Stimulated activated CD8-positive, alpha-beta memory T cell treated with anti-CD3 and anti-CD28 coated beads, Interleukin-4, amount 100 ng/mL, for 4 hours (primary cell): ENCODE measurements at places on chromosomes 2 and 18.

GRCh38 chr2:175580652-175581051 is 399.1 kb upstream of the ATP5MC3 start:
- no peak for DNase-seq

DNA sequence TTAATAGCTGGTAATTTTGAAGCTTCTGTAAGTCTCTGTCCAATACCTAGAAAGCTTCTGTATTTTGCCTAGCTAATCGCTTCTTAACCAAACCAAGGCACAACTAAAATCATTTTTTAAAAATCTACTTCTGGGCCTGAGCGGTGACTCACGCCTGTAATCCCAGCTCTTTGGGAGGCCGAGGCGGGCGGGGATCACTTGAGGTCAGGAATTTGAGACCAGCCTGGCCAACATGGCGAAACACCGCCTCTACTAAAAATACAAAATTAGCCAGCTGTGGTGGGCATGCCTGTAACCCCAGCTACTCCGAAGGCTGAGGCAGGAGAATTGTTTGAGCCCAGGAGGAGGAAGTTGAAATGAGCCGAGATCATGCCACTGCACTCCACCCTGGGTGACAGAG is 148.6 kb upstream of the FIGN start:
- DNase-seq, result no peak

DNA sequence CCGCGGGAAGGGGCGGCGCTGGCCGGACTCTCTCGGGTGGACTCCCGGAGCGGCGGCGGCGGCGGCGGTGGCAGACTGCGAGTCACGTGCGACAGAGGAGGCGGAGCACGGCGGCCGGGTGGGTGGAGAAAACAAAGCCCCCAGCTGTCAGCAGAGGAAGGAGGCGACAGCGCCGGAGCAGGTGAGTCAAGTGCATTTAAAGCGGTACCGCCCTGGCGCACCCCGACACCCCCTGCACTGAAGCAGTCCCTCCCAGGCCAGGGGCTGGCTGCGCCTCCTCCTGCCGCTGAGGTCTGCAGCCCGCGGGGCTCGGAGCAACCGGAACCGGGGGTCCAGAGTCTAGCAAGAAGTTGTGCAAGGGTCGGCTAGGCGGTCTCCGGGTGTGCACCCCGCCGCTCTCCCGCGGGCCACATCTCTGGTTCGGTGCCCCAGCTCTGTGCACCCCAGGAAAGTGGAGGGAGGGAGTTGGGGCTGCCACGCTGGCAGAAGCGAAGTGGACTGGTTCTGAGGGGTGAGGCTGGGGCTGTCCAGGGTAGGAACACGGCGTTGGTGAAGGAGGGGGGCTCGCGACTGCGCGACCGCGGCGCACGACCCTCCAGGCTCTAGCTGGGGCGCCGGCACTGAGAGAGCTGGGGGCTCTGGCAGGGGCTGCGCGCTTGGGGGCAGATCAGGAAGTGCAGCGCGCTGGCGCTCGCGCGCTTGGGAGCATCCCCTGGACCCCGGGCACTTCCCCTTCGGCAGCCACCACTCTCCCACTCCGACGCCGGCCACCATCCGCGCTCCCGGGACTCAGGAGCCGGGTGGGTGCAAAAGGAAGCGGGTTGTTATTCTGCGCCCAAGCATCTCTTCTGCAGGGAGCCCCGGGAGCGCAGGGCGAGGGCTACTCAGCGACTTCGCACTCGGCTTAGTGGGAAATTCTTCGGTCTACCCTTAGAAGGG is 64.0 kb upstream of the MAPRE2 start:
- DNase-seq, result peak; percentile 67

DNA sequence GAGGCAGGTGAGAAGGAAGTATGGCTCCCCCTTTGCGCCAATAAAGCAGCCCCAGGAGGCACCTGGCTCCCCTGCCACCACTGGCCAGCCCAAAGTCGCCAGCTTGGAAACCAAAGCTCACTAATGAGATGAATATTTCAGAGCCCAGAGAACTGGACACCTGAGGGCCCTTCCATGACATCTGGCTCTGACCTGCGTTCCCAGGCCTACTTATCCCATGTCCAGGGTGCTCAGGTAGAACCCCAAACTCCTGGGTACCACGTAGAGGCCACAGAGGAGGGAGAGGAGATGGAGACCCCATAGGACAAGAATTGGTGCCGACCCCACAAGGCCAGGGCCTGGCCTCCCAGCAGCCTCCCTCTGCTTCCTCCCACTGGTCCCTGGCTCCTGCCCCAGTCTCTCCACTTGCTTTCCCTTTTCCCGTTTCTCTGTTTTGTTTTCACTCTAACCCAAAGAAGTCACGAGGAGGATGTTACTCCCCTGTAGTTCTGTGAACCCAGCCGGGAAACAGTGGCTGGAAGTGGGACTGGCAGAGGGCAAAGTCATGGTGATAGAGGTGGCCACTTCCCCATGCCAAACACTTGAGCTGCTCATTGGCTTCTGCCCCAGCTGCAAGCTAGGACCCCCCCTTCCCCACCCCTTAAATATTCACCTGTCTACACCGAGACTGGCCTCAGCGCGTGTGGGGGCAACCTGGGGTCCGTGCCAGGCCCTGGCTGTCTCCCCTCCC is 820 bp downstream of the TMBIM1 start:
- DNase-seq, result no peak

GRCh38 chr2:73408198-73408597 is 22.6 kb downstream of the ALMS1 start:
- no peak for DNase-seq

DNA sequence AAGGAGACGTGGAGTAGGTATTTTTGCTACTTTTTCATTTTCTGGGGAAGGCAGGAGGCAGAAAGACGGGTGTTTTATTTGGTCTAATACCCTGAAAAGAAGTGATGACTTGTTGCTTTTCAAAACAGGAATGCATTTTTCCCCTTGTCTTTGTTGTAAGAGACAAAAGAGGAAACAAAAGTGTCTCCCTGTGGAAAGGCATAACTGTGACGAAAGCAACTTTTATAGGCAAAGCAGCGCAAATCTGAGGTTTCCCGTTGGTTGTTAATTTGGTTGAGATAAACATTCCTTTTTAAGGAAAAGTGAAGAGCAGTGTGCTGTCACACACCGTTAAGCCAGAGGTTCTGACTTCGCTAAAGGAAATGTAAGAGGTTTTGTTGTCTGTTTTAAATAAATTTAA is 3.4 kb downstream of the FZD7 start:
- DNase-seq, result no peak

GRCh38 chr2:215848146-215848545 is 165.2 kb downstream of the MREG start:
- DNase-seq, result no peak

GRCh38 chr2:162011706-162012564 is 62.1 kb downstream of the DPP4 start:
- no peak for DNase-seq

- DNase-seq, result no peak
Observed at GRCh38 chr2:25505622-25506021, 163.9 kb upstream of the DNMT3A start.

- peak; percentile 24 for DNase-seq
Observed at GRCh38 chr2:37389989-37390765, 45.7 kb downstream of the QPCT start.

- DNase-seq, result no peak
Observed at GRCh38 chr2:65691816-65692215, 259.4 kb upstream of the SPRED2 start.

DNA sequence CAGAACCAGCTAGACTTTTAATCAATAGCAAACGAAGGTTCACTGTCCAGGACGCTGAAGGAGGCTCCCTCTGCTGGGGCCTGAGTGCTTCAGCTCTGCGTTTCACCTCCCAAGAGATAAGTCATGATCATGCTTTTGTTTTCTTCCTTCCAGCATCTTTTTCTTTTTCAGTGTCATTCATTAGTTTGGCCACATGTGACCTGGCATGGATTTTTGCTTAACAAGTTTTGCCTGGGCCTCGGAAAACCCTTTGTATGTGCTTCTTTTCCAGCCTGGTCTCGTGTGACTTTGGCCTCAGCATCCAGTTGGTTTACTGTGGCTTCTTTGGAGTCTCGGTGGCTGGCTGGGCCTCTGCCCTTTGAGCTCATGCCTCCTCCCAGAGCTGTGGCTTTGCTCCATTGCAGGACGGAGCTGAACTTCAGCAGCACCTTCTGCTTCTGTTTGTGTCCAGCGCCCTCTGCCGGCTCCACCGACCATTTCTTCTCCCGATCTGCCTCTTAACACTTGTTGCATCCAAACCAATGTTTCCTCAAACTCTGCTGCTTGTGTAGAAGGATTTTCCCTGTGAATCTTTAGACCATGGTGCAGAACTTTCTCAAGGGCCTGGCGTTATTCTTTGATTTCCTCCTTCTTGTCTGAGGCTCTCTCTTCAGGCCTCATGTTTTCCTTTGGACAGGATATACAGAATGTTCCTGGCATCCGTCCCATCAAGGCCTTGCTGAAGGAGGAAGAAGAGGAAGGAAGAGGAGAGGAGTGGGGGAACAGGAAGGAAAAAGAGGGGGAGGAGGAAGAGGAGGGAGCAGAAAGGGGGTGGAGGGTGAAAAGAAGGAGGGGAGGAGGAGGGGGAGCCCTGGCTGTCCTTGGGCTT is 23.6 kb upstream of the HES6 start:
- DNase-seq, result no peak

GRCh38 chr2:236525411-236525997 is 44.1 kb upstream of the ACKR3 start:
- DNase-seq, result no peak

DNA sequence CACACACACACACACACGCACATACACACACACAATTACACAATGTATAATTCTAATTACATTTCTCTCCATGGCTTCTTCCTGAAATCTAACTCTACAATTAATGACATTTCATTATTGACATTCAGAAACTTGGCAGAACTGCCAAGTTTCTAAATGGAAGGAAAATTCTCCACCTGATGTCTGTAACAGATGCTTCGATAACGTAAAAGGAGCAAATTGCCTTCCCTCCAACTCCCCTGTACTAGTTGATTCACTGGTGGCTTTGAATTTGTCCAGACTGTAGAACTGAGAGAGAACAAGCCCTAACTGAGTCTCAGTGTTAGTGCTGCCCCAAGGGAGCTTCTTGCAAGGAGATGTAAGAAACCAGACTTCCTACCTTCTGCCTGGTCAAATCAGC is 255.1 kb upstream of the TMEM200C start:
- DNase-seq, result no peak

- no peak for DNase-seq
Observed at GRCh38 chr2:240925191-240925567, 19.0 kb downstream of the CROCC2 start.

GRCh38 chr2:28080911-28081310 is 190.4 kb downstream of the BABAM2 start:
- DNase-seq, result no peak

- DNase-seq, result peak; percentile 27
Observed at GRCh38 chr2:157413326-157414035, 30.4 kb downstream of the CYTIP start.

GRCh38 chr2:5453220-5454050 is 238.7 kb upstream of the SOX11 start:
- no peak for DNase-seq

DNA sequence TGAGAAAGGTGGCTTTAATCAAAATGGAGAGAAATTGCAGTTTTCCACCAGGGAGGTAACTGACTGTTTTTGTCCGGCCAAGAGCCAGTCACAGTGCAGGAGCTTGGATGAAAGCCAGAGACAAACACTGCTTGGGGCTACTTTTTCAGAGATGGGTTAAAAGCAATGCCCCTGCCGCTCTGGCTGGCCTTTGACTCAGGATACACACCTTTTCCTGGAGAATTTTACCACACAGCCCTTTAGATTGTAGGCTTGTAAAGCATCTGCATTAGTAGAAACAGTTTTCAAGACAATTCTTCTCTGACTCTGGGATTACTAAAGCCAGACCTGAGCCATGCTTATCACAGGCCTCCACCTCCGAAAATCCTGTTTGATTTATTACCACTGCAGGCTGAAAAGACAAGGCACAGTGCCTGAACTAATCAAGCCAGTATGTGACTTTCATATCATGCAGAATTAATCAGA is 79.7 kb downstream of the CCBE1 start:
- no peak for DNase-seq

DNA sequence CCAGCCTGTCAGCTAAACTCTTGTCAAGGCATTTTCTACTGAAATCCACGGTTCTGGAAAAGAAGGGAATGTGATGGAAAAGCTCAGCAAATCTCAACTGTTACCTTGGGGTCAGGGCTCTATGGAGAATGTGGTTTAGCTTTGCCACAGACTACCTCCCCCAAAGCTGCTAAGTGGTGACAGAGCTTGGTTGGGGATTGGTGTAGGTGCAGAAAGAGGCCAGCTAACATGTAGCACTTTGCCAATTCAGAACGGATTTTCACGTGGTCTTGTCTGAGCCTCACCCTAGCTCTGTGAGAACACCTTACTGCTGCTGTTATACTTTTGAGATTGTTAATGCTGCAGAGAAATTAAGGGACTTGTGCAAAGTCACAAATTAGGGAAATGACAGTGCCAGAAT is 331.1 kb downstream of the RND3 start:
- DNase-seq, result no peak

GRCh38 chr18:73805991-73806390 is 341.6 kb downstream of the FBXO15 start:
- DNase-seq, result no peak

DNA sequence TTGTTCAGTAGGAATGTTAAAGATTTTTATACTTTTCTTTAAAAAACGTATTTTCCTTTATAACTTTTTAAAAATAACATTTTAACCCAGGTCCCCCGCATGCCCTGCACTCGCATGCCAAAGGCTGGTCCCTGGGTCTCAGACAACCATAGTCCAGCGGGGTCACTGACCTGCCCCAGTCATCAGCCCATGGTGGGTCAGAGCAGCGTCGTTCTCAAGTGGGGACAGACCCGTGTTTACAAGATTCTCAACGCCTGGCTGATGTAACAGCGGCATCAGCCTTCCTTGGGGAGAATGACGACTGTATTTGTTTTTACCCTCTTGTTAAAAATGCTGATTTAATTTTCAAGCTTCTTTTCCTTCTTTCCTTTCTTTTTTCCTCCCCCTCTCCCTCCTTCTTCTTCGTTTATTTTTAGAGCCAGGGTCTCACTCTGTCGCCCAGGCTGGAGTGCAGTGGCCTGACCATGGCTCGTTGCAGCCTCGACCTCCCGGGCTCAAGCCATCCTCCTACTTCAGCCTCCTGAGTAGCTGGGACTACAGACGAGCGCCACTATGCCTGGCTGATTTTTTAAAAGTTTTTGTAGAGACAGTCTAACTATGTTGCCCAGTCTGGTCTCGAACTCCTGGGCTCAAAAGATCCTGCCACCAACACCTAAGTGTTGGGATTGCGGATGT is 1.0 kb upstream of the EFHD1 start:
- no peak for DNase-seq

DNA sequence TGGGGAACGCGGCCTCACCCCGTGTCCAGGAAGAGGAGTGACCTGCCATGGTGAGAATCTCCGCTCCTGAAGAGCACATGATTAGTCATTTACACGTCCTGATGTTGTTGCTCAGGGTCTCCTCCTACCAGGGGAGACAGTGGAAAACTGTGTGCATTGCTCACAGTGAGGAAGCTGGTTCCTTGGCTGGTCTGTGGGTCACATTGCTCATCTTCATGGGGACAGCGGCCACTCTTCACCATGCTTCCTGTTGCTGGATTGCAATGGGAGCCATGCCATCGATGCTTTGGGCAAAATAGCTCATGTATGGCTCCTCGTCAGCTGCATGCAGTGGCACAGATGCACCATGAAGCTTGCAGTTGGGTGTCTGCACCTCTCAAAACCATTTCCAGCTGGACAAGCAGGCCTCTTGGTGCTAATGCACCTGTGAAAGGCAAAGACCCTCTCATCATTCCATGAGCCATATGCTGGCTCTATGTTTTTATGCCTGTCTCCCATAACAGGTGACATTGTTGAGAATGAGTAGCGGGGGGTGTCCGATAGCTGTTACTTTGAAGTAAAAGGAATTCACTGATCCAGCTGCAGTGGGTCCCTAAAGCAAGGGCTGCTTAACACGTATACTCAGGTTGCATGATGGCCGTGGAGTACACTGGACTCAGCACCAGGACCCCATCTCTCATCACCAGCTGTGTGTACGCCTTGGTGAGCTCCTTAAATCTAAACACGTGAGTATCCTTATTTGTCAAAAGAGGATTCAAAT is 135.0 kb upstream of the ALKAL2 start:
- no peak for DNase-seq
